ENCODE measurements at places on chromosomes 7 and 10. TPM values are rescaled to one million over a fixed set of nuclear protein-coding genes. Genes with fewer than 3 reads are reported as not detected.

DNA sequence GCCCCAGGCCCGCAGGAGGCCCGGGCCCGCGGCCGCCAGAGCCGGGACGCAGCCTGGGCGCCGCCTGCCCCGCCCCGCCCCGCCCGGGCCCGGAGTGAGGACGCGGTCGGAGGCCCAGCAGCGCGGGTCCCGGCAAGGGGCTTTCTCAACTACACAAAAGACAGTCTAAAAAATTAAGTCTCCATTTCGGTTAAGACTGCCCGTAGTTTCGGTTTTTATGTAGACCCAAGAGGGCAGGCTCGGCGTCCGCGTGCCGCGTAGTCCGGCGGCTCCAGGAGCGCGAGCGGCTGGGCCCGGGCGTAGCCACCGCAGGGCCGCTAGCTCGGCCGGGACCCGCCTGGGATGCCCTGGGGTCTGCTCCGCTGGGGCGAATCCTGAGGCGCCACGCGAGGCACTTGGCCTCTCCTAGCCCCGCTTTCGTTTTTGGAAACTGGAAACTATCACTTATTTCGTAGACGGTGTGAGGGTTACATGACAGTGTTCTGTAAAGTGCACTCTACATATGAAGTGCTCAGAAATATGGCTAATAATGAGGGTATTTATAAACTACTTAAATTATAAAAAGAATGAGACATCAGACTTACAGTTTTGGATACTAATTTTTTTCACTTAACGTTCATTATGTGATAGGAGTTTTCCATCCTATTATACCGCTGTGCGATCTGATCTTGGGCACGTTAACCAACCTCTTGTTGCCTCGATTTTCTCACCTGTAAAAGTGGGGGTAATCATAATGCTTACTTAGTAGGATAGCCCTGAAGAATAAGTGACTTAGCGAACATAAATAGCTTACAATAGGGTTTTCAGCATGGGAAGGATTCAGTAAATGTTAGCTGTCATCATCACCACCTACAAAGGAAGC lies 573 bp downstream of the BLVRA start:
- DNase-seq: peak; percentile 35

DNA sequence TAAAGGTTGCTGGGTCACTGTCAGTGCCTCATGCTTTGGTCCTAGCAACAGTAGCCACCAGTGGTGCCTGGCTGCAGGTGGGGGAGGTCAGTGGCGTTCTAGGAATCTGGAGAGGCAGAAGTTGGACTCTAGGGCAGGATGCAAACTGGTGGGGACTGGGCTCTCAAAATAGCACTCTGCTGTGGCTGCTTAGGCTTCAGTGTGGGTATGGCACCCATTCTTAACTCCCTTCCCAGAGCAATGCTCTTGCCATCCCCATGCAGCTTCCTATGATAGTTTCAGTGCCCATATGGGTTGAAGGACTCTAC lies 330.8 kb downstream of the PCDH15 start:
- no peak for DNase-seq

DNA sequence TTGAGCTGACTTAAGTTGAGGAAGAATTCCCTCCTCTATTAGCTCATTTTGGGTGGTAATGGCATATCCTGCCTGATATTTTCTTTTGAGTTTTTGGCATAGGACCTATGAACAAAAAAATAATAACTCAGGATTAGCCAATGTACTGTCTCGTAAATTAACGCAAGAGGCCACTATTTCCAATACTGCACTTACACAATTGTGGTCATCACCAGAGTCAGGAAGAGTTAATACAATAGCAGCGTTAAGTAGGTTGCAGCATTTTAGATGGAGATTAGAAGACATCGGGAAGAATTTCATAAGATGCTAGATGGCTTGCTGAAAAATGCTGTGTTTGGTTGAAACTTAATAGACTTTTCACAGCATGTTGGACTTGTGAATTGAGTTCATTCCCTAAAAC lies 36.4 kb downstream of the ANTXRL start:
- no peak for DNase-seq

DNA sequence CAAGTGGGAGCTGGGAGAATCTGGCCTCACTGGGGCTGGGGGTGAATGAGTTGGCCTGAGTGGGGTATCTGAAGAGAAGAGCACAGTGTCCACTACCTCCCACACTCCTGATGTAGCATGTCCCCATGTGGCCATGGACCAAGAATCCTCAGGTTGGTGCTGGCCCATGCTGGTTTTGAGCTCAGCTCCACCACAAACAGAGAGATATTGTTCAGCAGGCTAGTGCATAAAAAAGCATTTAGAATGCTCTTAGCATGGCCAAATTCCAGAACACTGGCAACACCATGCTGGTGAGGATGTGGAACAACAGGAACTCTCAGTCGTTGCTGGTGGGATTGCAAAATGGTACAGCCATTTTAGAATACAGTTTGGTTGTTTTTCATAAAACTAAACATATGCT lies 61.4 kb downstream of the FRMPD2 start:
- DNase-seq: no peak

- DNase-seq: no peak
These were observed 650.9 kb upstream of the ANKRD30A start for GRCh38 chr10:36474456-36474855.

GRCh38 chr10:128463991-128464760 lies 338.0 kb upstream of the MKI67 start:
- no peak for DNase-seq

DNA sequence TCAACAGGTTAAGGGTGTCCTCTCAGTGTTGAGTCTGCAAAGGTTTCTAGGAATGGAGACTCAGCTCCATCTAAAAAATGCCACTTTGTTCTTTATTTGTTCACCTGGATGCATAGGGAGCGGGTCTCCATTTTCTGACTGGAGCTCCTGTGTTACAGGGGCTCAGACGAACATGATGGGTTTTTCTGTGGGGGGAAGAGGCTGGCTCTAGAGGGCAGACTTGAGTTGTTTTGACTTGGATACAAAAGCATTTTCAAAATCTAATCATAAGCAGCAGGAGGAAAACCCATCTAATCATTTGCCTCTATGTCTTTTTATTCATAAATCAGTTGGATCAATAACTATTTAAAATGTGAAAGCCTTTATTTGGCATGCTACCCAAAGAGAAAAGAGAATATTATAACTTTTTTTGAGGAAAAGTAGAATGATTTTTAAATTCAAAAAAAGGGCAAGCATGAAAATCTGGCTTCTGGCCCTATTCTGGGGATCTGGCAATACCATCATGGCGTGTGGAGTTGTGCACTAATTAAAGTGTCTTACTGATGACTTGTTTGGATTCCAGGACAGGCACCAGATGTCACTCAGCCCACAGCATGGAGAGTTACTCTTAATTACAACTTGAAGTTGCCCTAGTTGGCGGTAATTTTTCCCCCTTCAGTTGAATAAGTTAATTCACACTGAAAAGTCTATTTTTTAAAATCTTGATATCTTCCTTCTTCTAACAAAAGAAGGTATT lies 594.9 kb downstream of the REEP3 start:
- DNase-seq: peak; percentile 63

GRCh38 chr10:16519250-16519907 lies 2.3 kb downstream of the C1QL3 start:
- DNase-seq: peak; percentile 13

GRCh38 chr7:158683541-158683940 lies 21.1 kb downstream of the NCAPG2 start:
- DNase-seq: no peak

- no peak for DNase-seq
These were observed 91.2 kb upstream of the PARD3 start for GRCh38 chr10:34906067-34906965.

DNA sequence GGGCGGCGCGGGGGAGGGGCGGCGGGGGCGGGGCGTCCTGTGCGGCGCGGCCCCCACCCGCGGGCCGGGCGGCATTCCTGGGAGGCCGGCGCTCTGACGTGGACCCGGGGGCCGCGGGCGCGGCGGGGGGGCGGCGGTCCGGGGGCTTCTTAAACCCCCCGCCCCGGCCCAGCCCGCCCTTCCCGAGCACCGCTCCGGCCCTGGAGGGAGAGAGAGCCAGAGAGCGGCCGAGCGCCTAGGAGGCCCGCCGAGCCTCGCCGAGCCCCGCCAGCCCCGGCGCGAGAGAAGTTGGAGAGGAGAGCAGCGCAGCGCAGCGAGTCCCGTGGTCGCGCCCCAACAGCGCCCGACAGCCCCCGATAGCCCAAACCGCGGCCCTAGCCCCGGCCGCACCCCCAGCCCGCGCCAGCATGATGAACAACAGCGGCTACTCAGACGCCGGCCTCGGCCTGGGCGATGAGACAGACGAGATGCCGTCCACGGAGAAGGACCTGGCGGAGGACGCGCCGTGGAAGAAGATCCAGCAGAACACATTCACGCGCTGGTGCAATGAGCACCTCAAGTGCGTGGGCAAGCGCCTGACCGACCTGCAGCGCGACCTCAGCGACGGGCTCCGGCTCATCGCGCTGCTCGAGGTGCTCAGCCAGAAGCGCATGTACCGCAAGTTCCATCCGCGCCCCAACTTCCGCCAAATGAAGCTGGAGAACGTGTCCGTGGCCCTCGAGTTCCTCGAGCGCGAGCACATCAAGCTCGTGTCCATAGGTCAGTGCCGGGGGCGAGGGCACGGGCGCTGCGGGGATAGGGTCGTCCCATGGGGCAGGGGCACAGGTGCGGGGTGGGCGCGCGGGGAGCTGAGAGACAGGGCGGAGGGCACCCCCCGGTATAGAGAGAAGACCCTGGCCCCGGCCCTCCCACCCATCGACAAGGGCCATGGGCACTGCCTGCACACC lies at the start of gene FLNC:
Gene FLNC (plus strand): TSS at position 176 of the 947 bp plus-strand sequence. CDS start 232 bp downstream, at position 408.
- no peak for DNase-seq

GRCh38 chr10:24333736-24334135 lies 124.8 kb downstream of the KIAA1217 start:
- no peak for DNase-seq

The AIFM2 gene
- total RNA-seq: 1.4 TPM

The HECW1 gene
- total RNA-seq: 62.1 TPM

The OTUD1 gene
- 10.3 TPM for total RNA-seq

The CRHR2 gene
- total RNA-seq: 0.27 TPM

The TACC2 gene
- 27.0 TPM for total RNA-seq
